ENCODE measurements at places on chromosomes 6 and 20.

- DNase-seq, result no peak
These were observed 47.2 kb upstream of the TMEM244 start for GRCh38 chr6:129908356-129908755.

- DNase-seq, result no peak
These were observed 52.3 kb upstream of the HFE start for GRCh38 chr6:26034905-26035304.

- no peak for DNase-seq
These were observed 616.5 kb downstream of the C6orf118 start for GRCh38 chr6:164692772-164693510.

DNA sequence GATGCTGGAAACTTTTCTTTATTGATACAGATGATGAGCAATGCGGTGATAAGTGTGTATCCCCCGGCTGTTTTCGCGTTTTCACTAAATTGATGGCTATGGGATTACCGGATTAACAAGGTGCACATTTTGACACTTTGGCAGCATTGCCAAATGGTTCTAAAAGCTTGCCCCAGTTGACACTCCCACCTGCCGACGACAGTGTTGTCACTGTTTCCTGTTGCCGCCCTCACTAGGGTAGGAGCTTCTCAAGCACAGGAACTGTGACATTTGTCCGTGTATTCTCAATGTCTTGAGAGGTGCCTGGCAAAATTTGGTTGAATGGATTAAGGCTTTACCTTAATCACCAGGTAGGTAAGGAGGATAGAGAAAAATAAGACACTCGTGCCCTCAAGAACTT is 9.8 kb upstream of the MAPK13 start:
- DNase-seq, result peak; percentile 46

DNA sequence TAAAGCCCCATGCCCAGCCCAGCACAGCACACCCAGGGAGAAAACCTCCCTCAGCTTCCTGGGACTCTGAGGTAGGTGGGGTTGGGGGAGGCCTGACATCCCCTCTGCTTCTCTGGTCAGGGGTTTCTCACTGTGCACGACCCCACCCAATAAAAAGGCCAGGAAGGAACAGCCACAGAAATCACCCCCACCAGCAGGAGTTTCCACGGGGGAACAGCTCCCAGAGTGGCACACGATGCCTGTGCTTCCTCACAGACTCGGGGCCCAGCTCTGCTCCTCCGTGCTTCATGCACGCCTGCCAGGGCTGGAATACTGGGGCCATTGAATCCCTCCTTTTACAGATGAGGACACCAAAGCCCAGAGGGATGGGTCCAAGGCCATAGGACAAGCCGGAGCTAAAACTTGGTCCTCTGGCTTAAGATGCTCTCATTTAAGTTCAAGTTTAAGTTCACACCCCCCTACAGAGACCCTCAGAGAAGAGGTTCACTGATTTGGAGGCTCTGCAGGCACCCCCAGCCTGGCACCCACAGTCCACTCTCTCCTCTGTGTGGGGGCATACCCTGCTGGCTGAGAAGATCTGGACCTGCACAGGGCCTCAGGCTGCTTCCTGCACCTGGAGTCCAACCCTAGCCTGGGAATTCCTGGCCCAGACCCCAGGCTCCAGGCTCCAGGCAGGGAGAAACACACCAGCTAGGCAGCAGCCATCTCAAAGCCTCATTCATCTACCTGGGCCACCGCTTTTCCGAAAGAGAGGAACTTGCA is 14.3 kb downstream of the ACSS1 start:
- no peak for DNase-seq

GRCh38 chr20:37907677-37908401 is 4.9 kb downstream of the VSTM2L start:
- DNase-seq, result no peak

DNA sequence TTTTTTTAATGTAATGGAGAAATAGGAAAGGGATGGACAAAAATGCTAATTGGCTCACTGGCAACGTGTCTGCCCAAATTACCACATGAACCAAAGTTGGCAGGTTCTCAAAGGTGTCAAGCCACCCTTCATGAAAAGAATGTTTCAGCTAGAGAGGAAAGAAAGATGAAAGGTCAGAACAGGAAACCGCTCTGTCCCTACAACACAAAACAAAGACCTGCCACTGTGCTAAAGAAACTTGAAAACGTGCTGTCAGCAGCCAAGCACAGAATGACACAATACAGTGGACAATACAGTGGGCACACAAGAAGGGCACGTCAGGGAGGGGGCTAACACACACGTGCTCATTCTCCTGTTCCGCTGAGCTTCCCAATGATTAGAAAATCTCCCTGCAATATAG is 4.9 kb downstream of the PREP start:
- no peak for DNase-seq

GRCh38 chr20:32364554-32365208 is 6.5 kb downstream of the ASXL1 start:
- no peak for DNase-seq

DNA sequence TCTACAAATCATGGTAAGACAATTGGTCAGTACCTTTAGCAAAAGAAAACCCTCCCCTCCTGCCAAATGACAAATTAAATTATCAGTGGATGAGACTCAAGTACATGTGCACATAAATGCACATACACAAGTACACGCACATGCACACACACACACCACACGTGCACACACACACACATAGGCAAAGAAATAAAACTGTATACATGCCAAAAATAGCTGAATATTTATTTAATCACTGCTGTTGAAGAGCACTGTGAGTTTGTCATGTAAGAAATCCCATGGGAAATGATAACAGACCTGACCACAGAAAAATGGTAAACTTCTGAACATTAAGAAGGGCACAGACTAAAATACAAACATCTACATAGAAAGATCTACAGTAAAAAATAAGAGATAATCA is 46.6 kb upstream of the TNFAIP3 start:
- no peak for DNase-seq

- DNase-seq, result no peak
These were observed 4.4 kb downstream of the PI16 start for GRCh38 chr6:36958775-36959554.

- DNase-seq, result no peak
These were observed 23.9 kb downstream of the PSMG4 start for GRCh38 chr6:3282476-3283236.

GRCh38 chr20:57577679-57578475 is 17.0 kb downstream of the PCK1 start:
- DNase-seq, result no peak

DNA sequence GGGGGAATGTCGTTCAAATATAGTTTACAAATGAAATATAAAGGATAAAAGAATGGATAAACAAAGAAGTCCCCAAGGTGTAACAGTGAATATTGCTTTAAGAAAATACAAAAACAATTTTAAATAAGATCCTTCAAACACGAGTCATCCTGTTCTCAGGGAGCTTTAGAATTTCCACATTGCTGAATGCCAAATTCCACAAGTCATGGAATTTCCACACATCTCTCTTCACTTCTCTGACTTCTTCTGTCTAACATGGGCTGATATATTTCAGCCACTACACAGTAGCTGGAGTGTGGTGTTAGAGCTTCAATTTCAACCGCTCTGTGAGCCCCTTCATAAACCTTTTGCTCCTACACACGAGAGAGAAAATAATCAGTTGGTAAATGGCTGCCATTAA is 28.0 kb downstream of the IL22RA2 start:
- DNase-seq, result no peak

GRCh38 chr6:40803897-40804702 is 216.9 kb upstream of the LRFN2 start:
- DNase-seq, result no peak

GRCh38 chr6:56243518-56244070 is 3.8 kb downstream of the COL21A1 start:
- no peak for DNase-seq

DNA sequence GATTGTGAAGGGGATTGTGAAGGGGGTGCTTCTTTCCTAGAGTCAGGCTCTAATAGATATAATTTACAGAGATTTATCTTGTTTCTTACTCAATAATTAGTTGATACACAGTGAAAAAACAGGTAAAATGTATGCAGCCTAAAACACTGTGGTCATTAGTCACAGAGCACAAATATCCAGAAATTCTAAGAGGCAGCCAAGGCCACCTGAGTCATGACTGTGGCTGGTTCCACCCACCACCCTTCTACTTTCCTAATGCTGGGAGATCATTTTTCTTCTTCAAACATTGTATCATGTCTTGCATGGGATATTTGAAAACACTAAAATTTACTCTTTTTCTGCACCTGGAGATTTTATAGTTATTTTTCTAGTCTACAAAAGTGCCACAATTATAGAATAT is 181.6 kb downstream of the OTOR start:
- DNase-seq, result no peak

DNA sequence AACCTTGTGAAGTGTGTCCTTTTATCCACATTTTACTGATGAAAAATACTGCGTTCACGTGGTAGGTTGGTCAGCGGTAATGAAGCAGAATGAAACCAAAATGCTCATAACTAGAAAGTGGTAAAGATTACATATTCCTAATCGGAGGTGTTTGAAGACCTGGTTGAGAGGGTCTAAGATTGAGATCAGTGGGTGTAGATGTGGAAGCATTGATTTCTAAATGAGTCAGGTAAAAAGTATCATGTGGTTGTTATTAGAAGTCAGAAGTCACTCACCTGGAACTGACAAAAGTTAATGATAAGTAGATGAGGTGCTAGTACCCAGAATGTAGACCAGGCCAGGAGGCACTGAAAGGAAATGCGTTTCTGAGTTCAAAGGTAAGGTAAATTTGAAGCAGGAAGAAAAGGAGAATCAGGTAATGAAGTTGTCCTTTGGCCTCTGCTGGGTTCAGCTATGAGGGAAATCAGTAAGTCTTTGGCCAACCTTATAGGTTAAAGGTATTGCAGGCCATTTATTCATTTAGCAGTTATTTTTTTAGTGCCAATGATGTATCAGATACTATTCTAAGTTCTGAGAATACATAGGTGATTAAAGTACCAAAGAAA is 31.2 kb downstream of the FAM83B start:
- no peak for DNase-seq

- no peak for DNase-seq
These were observed 20.8 kb downstream of the ULBP3 start for GRCh38 chr6:150048099-150048498.
